ENCODE measurements at places on chromosomes 7 and 10. TPM values are rescaled to one million over a fixed set of nuclear protein-coding genes. Genes with fewer than 3 reads are reported as not detected.

RBM28 gene
- 76.8 TPM for total RNA-seq

FZD1 gene
- 15.3 TPM for total RNA-seq

DNA sequence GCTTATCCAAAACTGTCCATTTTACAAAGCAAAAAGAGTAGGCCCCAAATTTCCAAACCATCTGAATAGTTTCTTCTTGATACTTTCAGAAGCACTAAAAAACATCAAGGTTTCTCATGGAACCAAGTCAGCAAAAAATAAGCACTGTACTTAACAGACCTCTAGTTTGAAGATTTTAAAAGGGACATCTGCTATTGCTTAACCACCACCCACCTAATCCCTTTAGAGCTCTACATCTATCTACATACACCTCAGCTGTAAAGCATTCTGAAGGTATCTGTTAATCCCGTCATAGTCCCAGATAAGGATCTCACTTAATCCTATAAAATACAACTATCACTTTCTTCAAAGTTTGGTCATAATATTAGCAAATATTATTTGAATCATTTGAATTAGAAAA is 72.3 kb downstream of the HIBADH start:
- no peak overlapping the region for H3K4me3 ChIP-seq
- no peak for DNase-seq
- peaks cover 16% of the 10 kb centered on the region for H3K4me1 ChIP-seq
- H3K36me3 ChIP-seq, result peaks cover 15% of the 10 kb centered on the region

DNA sequence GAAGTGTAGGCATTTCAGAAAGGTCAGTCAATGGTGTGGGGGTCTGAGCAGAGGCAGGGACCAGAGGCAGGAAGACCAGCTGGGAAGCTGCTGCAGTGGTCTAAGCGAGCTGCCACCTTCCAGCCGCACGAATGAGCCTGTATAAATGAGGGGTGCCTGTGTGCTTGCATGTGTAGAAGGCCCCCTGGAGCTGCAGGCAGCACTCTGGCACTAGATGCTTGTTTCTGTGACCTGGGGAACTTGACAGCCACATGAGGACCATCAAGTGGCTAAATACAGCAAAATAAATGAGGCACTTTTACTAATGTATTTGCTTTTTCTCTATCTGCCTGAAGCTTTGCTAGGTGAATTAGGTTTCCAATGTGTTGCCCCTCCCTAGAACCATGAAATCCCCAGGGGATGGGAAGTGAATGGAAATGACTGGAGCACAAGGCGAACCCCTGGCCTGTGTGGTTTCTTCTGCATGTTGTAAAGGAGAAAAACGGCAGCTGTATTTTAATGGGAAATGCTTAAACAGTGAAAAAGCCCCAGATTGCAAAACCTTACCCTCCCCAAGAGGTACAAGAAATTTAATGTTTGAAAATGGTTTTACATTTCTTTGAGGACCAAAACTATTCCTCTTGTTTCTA is 57.7 kb downstream of the PYROXD2 start:
- no peak for DNase-seq
- H3K27me3 ChIP-seq, result peaks cover 7% of the 10 kb centered on the region
- H3K36me3 ChIP-seq, result no peaks in the 10 kb centered on the region
- peaks cover 9% of the 10 kb centered on the region for H3K4me1 ChIP-seq
- no peak overlapping the region for H3K27ac ChIP-seq
- H3K4me3 ChIP-seq, result no peak overlapping the region

DNA sequence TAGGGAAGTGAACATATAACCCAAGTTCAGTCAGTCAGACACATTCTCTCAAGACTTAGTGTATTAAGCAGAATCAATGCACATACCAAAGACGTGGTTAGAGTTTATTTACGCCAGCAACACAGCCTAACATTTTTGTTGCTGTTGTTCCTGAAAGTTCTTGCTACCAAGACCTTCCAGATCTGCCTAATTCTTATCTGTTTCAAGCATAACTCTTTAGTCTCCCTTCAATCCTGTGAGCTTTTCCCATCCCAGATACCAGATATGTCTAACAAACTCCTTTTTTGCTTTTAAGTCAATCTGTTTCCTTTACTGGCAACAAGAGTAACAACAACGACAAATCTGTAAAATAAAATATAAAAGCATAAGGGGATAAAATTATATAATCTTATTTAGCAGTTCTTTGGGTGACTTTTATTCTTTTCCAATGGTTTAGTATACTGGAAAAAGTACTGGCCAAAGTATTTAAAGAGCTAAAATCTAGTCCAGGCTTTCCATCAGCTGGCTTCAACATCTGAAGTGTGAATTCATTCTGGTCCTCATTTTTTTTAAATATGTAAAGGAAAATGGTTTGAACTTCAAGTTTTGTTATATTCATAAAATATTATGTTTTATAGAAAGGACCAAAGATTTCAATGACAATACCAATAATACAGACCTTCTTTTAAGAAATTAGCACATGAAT is 193.8 kb downstream of the IMMP2L start:
- H3K27ac ChIP-seq, result no peak overlapping the region
- no peak overlapping the region for H3K4me3 ChIP-seq
- no peaks in the 10 kb centered on the region for H3K36me3 ChIP-seq
- DNase-seq, result no peak
- H3K4me1 ChIP-seq, result no peaks in the 10 kb centered on the region
- no peaks in the 10 kb centered on the region for H3K27me3 ChIP-seq

- peaks cover 25% of the 10 kb centered on the region for H3K4me1 ChIP-seq
- H3K36me3 ChIP-seq, result peaks cover 7% of the 10 kb centered on the region
- DNase-seq, result no peak
- H3K27me3 ChIP-seq, result no peaks in the 10 kb centered on the region
Observed at GRCh38 chr7:137331378-137331777, 12.2 kb downstream of the PTN start.

- H3K36me3 ChIP-seq, result no peaks in the 10 kb centered on the region
- DNase-seq, result no peak
- no peak overlapping the region for H3K27ac ChIP-seq
Observed at GRCh38 chr10:5229019-5229418, 32.4 kb downstream of the AKR1C4 start.

- H3K27me3 ChIP-seq, result no peaks in the 10 kb centered on the region
- H3K4me3 ChIP-seq, result no peak overlapping the region
- no peak for DNase-seq
- H3K27ac ChIP-seq, result no peak overlapping the region
Observed at GRCh38 chr10:67663449-67664087, 32.4 kb downstream of the CTNNA3 start.

- peaks cover 11% of the 10 kb centered on the region for H3K4me1 ChIP-seq
- DNase-seq, result no peak
- H3K27me3 ChIP-seq, result no peaks in the 10 kb centered on the region
- no peak overlapping the region for H3K27ac ChIP-seq
- H3K36me3 ChIP-seq, result no peaks in the 10 kb centered on the region
- H3K4me3 ChIP-seq, result no peak overlapping the region
Observed at GRCh38 chr7:88480896-88481295, 174.2 kb upstream of the STEAP4 start.

DNA sequence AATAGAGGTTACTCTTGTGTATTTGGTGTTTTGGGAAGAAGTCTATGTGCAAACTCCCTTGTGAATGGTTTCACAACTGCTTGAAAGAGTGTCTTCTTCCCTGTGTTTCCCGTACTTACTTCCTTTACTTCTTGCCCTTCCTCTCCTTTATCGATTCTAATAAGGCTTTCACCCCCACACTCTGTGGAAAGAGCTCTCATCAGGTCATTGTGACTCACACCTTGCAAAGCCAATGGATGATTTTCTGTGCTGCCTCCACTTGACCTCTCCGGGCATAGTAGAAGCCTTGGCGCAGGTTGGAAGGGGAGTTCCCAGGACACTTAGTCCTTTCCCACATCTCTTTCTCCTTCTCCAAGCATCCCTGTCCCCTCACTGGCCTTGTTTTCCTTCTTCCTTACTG is 6.2 kb upstream of the TSPAN15 start:
- no peaks in the 10 kb centered on the region for H3K27me3 ChIP-seq
- H3K4me1 ChIP-seq, result peaks cover 4% of the 10 kb centered on the region
- DNase-seq, result no peak
- H3K27ac ChIP-seq, result no peak overlapping the region

GRCh38 chr10:6384031-6384430 is 181.3 kb downstream of the PFKFB3 start:
- no peak overlapping the region for H3K4me3 ChIP-seq
- peaks cover 18% of the 10 kb centered on the region for H3K36me3 ChIP-seq
- no peaks in the 10 kb centered on the region for H3K27me3 ChIP-seq
- DNase-seq, result no peak

- no peak overlapping the region for H3K4me3 ChIP-seq
- no peak for DNase-seq
- H3K36me3 ChIP-seq, result peaks cover 3% of the 10 kb centered on the region
- no peaks in the 10 kb centered on the region for H3K27me3 ChIP-seq
- H3K27ac ChIP-seq, result no peak overlapping the region
Observed at GRCh38 chr10:116237260-116237659, 35.7 kb downstream of the GFRA1 start.

GRCh38 chr7:17952387-17952786 is 12.1 kb upstream of the SNX13 start:
- H3K27ac ChIP-seq, result no peak overlapping the region
- H3K4me3 ChIP-seq, result no peak overlapping the region
- no peaks in the 10 kb centered on the region for H3K36me3 ChIP-seq
- peaks cover 4% of the 10 kb centered on the region for H3K27me3 ChIP-seq
- H3K4me1 ChIP-seq, result peaks cover 2% of the 10 kb centered on the region

DNA sequence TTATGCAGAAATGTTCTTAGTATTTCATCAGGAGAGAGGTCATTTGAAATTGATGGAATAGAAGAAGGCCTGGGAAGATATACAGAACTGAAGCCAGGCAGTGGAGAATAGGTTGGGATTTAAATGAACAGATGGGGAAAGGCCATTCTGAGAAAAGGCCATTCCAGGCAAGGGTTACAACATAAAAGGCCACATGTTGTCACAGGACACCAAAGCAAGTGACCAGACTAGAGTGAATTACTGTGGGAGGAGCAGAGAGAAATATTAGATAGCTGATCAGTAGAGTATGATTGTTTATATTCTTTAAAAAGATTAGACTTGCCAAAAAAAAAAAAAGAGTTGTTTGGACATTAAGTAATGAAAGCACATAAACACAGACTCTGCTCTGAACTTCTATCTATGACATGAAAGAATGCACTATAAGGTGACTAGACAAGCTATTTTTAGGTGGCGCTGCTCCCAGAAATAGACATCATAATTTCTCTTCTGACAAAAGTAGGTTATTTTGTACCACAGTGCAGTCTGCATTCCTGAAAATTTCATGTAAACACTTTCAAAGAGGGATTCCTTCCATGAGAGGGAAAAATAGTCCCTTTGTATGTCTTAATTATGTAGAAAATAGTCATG is 55.2 kb upstream of the DKK1 start:
- no peak overlapping the region for H3K4me3 ChIP-seq
- no peak for DNase-seq
- H3K27ac ChIP-seq, result no peak overlapping the region

- no peaks in the 10 kb centered on the region for H3K27me3 ChIP-seq
- H3K4me3 ChIP-seq, result no peak overlapping the region
- H3K4me1 ChIP-seq, result peaks cover 10% of the 10 kb centered on the region
- H3K36me3 ChIP-seq, result no peaks in the 10 kb centered on the region
Observed at GRCh38 chr10:108629834-108630233, 1293.5 kb downstream of the XPNPEP1 start.

Data from mesothelial cell of epicardium (in vitro differentiated cells).